Suppressor macrophage (primary cell): ENCODE measurements at places on chromosomes 2 and 18.

DNA sequence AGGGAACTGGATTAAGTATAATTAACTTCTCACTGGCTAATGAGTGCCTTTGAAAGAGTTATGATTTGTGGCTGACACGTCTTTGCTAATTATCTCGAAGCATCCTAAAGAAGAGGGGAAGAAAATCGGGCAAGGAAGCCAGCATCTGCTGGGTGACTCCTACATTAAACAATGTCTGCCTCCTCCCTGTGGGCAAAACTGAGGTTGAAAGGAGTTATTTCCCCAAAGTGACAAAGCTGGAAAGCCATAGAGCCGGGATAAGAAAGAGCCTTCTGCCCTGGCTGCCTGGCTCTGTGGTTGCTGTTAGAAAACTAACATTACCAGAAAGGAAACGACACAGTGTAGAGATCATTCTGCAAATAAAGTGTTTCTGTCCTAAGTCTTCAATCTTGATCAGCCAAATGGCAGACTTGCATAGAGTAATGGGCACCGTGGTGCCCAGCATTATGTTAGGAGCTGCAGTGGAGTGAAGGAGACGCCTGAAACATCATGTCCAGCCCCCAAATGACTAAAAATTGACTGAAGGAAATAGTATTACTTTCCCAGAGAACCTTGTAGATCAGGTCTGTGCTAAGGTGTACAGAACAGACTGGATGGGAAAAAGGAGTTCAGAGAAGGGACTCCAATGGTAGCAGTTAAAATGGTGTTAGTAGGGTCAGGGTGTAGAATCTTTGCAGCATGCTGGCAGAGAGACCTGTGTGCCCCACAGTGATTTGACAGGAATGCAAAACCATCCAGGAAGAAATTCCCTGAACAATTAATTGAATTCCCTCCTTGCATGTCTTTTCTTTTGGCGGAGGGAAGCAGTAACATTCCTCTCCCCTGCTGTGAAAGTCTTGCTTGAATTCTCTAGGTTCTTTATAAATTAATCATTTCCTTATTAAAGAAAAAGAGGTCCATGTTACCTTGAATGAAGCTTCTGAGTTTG is 44.4 kb downstream of the ALPK2 start:
- peak; percentile 16 for DNase-seq

DNA sequence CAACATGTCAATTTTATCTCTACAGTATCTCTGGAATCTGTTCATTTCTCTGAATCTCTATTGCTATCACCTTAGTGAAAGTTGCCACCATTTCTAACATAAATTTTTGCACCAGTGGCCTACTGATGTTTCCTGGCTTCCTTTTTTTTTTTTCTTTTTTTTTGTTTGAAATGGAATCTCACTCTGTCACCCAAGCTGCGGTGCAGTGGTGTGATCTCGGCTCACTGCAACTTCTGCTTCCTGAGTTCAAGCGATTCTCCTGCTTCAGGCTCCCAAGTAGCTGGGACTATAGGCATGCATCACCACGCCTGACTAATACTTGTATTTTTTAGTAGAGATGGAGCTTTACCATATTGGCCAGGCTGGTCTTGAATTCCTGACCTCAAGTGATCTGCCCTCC is 35.1 kb downstream of the KCNJ13 start:
- DNase-seq, result peak; percentile 62

GRCh38 chr18:13520741-13521140 is 205.6 kb downstream of the FAM210A start:
- no peak for DNase-seq

DNA sequence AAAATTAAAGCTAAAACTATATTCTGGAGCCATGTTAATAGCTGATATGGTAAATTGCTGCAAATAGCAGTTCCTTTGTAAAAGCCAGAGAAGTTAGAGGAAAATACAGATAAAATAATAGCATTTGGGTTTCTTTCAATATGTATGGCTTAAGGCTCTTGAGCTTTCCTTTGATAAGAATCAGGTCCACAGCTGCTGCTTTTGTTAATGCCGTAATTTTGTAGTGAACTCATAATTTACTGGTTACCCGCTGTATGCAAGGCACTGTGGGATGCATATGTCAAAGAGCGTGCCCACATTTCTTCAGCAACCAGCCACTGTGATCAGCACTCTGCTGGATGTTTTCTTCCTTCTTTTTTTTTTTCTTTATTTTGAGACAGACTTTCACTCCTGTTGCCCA is 79.1 kb downstream of the MOGAT1 start:
- no peak for DNase-seq

DNA sequence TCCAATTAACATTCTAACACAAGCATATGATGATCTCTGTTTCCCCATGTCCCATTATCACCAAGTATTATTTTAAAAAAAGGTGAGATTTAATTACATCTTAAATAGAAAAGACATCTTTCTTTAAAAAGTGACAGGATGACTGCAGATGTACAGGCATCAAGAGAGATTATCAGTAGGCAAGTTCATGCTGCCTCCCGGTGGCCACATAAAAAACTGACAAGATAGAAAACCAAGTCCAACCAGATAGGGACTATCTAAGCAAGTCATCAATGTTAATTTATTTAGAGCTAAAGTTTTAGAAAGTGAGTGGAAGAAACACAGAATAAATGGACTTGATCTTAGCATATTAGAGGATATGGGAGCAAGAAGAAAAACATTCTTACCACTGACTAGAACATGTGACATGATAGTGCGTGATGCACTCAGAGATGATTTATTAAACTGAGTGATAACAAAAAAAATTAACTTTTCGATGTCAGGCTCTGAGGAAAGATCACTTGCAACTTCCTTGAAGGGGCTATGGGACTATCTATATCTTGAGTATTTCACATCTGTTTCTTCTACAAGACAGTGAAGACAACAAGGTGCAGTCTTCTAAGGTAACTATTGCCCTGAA is 5.4 kb upstream of the TDRD15 start:
- DNase-seq, result peak; percentile 26

- peak; percentile 61 for DNase-seq
Measured at GRCh38 chr18:34976899-34977837, 64.0 kb upstream of the MAPRE2 start.
